Occipital lobe (tissue), 3 donors: ENCODE measurements at places on chromosomes 4 and X. TPM values are rescaled to one million over a fixed set of nuclear protein-coding genes. Genes with fewer than 3 reads are reported as not detected.

The TMPRSS11D gene
- not detected for total RNA-seq

The PAGE2B gene
- not detected for total RNA-seq

The GRIA3 gene
- total RNA-seq: 74.2 TPM

The MTCP1 gene
- 3.6 TPM for total RNA-seq

The FGFBP2 gene
- not detected for total RNA-seq

The SLC2A9 gene
- total RNA-seq: 3.1 TPM

The NAAA gene
- total RNA-seq: 21.4 TPM

DNA sequence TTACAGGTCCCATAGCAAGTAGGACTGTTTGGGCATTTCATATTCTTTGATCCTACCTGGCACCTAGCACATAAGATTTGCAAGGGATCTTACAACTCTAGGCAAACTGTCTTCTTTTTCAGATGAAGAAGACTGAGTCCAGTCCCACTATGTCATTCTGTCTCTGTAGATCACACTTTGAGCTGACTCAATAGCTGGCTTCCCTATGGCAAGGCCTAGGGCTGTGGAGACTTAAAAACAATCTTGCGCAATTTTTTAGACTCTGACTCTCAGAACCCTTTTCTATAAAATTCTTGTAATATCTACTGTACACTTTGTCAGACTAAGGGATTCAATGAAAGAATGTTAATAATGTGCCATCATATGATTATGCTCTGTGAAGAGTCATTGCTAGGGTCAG lies 26.7 kb downstream of the OTC start:
- no peak for DNase-seq

DNA sequence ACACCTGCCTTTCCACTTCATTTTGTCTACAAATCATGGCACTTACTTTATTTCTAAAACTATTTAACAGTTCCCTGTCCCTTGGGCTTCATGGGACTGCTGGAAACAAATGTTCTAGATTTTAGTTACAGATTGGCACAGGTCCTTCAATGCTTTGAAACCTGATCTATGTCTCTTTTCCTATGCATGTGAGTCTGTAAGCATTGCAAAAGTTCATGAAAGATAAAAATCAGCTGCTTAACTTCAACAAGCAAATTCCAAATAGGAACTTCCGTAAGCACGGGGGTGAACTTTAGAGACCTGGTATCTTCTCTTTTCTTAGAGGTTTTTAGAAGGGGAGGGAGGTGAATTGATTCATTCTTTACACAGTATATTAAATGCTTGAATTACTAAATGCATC lies 9.5 kb downstream of the LGI2 start:
- no peak for DNase-seq

- no peak for DNase-seq
These were observed 169.9 kb upstream of the HAND2 start for GRCh38 chr4:173699841-173700475.

- DNase-seq: no peak
These were observed 100.5 kb downstream of the CLNK start for GRCh38 chr4:10584042-10584441.

- no peak for DNase-seq
These were observed 213.0 kb upstream of the VEGFC start for GRCh38 chr4:177005674-177006230.

DNA sequence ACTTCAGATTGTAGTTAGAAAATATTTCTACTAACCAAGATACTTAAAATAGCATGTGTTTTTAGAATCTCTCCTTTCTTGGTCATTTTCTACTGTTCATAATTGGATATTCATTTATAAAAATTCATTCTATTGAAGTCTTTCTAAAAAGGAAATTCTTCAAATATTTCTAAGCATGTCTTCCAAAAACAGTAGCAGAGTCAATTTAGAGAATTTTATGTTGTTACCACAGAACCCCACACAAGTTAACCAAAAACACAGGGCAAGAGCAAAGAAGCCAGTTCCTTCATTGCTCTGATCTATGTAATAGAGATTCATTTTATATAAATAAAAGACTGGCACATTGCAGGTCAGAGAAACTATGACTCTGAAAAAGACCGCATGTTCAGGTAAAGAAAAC lies 345.1 kb upstream of the PITX2 start:
- DNase-seq: no peak

DNA sequence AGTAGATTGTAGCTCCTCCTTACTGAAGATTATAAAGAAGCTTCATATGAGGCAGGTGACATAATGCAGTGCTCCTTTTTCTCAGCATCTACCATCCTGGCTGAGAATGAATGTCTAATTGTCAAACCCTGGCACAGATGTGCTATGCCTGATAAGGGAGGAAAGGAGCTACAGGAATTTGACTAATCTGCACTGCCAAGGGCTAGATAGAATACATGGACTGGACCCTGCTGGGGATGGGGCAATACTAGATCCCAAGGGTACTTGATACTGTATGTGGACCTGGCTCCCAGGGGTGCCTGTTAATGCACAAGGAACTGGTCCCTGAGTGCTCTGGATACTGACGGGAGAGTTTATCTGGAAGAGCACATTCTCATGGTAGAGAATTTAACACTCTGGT lies 362.2 kb upstream of the EMCN start:
- no peak for DNase-seq

DNA sequence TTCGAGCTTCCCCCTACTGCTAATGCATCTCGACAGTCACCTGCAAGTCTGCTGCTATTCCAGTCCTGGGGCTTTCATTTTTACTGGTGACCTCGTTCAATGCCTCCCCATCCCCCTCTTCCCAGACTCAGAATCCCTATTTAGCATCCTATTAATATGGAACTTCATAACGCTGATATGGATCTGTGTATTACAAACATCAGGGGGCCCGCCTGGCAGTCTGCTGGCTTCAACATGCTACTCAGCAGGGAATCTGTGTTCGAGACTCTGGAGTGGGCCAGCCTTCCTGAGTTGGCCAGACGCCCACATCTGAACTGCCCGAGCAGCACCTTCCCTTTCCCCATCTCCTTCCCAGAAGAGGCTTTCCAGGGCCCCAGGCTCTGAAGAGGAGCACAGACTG lies 173.9 kb upstream of the PPARGC1A start:
- DNase-seq: no peak

DNA sequence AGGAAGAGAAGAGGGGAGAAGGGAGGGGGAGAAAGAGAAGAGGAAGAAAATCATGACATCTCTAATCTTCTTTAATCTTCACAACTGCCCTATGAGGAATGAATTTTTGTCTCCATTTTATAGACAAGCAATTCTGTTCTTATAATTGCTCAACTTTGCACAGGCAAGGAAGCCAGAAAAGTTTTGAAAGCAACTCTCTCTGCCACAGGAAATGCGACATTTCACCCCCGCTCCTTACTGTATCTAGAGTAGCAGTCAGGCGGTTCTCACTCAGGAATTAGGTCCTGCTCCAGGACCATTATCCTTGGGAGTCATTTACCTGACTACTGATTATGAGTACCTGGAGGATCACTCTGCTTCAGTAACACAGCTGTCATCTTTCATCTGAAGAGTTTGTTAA lies 69.2 kb upstream of the FAM9A start:
- no peak for DNase-seq

- DNase-seq: no peak
These were observed 133.7 kb upstream of the CPXCR1 start for GRCh38 chrX:88613338-88613737.

GRCh38 chrX:41604177-41604576 lies 84.6 kb upstream of the GPR34 start:
- DNase-seq: no peak

GRCh38 chrX:115581759-115582615 lies 21.0 kb downstream of the PLS3 start:
- no peak for DNase-seq

GRCh38 chr4:112075129-112075753 lies 70.0 kb upstream of the FAM241A start:
- no peak for DNase-seq

- DNase-seq: no peak
These were observed at the start of gene MAGEB2 for GRCh38 chrX:30215357-30215843. Gene MAGEB2 (plus strand): TSS chrX:30215563. CDS start chrX:30218581, 3,018 bp downstream.

GRCh38 chr4:99640676-99641075 lies 17.0 kb downstream of the C4orf54 start:
- no peak for DNase-seq
